Activated CD4-positive, alpha-beta T cell treated with anti-CD3 and anti-CD28 coated beads for 36 hours (primary cell): ENCODE measurements at places on chromosomes 2 and 18. TPM values are rescaled to one million over a fixed set of nuclear protein-coding genes. Genes with fewer than 3 reads are reported as not detected.

ZBTB7C gene
- not detected for total RNA-seq

DYNAP gene
- not detected for total RNA-seq

GPR35 gene
- 4.1 TPM for total RNA-seq

NCKAP1 gene
- 9.1 TPM for total RNA-seq

KCMF1 gene
- total RNA-seq = 98.5 TPM

SELENOI gene
- 42.3 TPM for total RNA-seq

CELF4 gene
- total RNA-seq = not detected

VAMP5 gene
- 21.4 TPM for total RNA-seq

ATAD2B gene
- 10.9 TPM for total RNA-seq

SRD5A2 gene
- not detected for total RNA-seq

ALPI gene
- not detected for total RNA-seq

ARHGAP28 gene
- not detected for total RNA-seq

MROH2A gene
- total RNA-seq = not detected

PPP4R3B gene
- 67.5 TPM for total RNA-seq

NAT8 gene
- not detected for total RNA-seq

ATG9A gene
- total RNA-seq = 43.5 TPM

DSG1 gene
- not detected for total RNA-seq

GALNT5 gene
- not detected for total RNA-seq

TRMT61B gene
- 22.0 TPM for total RNA-seq

GPC1 gene
- 2.0 TPM for total RNA-seq

ALPP gene
- total RNA-seq = not detected

TWIST2 gene
- total RNA-seq = not detected
